T-helper 9 cell (primary cell): ENCODE measurements at places on chromosomes 16 and 17.

DNA sequence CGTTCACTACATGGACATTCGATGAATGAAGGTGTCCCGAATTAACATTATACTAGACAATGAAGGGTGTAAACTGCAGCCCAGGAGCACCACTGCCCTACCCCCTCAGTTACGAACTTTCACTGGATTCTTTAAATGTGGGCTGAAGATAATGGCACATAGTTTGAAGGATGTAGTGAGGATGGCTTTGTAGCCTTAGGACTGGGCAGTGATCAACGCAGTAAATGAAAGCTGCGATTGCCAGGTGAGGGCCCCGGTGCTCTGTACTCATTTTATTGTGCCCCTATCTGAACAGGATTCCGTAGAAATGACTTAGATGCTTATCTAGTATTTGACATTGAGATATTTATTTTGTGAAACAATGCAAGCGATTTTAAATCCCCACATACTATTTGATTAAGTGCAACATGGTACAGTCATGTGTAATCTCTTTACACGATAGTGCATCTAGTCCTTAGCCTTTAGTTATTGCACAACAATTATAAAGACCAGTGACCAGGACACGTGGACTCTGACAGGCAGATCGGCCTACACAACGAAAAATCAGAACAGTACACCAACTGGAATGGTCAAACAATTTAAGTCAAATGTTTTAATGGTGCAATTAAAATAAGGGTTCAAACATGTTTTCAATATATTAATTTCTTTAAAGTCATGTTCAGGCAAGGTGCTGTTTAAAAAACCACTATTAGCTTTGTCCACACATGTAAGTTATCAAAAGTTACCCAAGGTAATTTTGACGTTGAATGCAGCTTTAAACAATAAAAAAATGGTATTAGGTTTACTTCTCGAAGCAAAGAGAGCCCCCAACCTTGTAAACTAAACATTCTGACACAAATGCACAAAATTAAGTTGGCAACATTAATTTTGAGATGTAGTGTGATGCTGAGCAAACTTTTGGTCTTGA is 17.4 kb upstream of the ERN1 start:
- DNase-seq, result no peak

GRCh38 chr16:50276801-50277555 is 10.6 kb downstream of the ADCY7 start:
- DNase-seq, result no peak

DNA sequence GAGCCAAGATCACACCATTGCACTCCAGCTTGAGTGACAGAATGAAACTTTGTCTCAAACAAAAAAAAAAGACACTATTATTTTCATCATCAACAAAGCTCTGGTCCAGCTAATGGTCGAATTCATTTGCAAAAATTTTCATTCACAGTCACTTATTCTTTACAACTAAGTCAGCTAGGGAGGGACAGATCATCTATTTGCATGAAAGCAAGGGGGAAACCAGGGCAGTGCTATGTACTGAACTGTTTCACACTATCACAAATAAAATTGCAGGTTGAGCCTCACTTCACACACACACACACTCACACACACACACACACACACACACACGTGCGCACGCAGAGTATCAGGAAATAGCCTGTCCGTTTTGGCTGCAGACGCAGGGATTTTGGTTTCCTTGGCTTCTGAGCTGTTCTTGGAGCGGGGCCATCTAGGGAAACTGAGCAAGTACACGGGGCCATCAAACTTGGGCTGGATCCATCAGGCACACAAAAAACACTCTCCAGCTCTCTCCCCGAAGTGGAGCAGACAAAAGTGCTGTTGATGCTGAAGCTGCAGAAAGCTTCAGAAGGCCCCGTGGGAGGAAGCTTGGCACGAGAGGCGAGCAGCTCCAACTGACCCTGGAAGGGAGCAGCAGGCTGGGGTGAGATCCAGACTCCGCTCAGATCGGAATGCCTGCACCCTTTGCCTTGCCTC is 44.3 kb upstream of the HELZ start:
- DNase-seq, result no peak

DNA sequence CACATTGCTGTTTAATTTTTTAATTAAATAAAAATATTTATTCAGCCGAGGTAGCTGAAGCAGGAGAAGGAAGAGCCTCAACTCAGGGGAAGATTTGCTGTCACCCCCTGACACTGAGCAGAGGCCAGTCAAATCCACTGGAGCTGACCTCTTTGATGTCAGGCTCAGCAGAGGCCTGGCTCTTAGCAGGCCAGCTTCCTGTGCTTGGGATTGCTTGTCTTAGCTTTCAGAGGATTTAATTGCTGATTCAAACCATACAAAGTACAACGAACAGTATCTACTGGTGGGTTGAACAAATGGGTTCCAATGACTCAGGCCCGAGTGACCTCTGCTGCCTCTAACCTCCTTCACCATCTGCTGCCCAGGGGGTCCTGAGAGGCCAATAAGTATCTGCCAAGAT is 417.0 kb upstream of the HSBP1 start:
- DNase-seq, result no peak

- DNase-seq, result peak; percentile 72
Measured at GRCh38 chr17:48074322-48075081, 26.3 kb downstream of the NFE2L1 start.

GRCh38 chr17:79811011-79811867 is 14.4 kb upstream of the CBX8 start:
- no peak for DNase-seq
